ENCODE measurements at places on chromosomes 11 and 22.

DNA sequence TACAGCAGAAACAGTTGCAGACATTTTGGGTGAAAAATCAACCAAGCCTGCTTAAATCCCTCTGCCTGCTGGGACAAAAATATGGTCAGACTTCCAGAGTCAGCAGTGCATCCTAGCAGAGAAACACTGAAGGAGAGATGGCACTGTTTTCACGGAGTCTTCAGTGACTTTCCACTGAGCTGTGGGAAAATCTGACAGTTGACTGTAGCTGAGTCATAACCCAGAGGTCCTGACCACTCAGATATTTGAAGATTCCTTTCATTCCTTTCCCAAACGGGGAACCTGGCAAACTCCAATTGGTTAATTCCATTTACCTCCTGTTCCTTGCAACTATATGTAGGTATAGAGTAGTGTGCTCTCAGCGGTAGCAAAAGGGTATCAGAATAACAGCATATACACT, 20.9 kb upstream of the UPB1 start:
- no peak for DNase-seq

GRCh38 chr11:102981324-102981910, 25.9 kb upstream of the MMP13 start:
- DNase-seq, result no peak

GRCh38 chr11:83054904-83055380, 16.8 kb downstream of the RAB30 start:
- no peak for DNase-seq

DNA sequence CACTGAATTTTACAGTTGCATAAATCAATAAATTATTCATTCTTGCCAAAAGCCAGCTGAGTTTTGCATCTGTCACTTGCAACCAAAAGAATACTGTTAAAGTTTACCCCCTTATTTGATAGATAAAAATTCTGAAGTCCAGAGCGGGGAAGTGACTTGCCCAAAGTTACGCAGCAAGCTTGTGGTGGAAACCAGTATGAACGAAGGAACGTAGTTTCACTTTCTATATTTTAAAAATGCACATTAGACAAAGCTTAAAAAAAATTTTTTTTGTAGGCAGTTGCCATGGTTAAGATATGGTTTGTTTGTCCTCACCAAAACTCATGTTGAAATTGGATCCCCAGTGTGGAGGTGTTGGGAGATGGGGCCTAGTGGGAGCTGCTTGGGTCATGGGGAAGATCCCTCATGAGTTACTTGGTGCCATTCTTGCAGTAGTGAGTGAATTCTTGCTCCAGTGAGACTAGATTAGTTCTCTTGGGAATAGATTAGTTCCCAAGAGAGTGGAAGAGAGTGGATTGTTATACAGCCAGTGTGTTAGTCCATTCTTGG, 46.3 kb upstream of the SEZ6L start:
- DNase-seq, result no peak

DNA sequence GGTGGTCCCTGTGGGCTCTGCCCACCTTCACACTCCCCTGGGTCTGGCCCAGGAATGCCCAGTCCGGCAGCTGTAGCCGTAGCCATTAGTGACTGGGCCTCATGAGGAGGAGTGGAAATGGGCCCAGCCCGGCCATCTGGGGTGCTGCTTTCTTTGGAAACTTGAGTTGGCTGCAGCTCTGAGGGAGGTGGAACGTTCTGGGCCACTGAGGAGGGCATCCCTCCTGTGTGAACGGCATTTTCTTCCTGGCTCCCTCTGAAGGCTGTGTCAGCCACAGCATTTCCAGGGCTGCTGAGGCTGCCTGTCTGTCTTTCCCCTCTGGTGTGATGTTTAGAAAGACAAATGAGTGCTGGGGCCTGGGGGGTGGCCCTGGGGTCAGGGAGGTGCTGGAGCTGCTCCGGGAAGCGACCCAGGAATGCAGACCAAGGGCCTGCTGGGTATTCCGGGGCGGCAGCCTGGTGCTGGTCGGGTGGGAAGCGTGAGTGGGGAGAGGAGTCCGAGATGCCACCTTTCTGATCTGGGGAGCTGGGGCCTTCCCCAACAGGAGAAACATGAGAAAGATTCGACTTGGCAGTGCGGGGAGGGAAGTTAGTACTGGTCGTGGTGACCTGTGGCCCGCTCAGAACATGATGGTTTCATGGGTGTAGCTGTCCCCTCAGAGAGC, 27.1 kb downstream of the PTDSS2 start:
- DNase-seq, result peak; percentile 31

- peak; percentile 71 for DNase-seq
These were observed 1.0 kb downstream of the ZBTB16 start for GRCh38 chr11:114060392-114061047.

GRCh38 chr22:31212783-31213629, 908 bp downstream of the LIMK2 start:
- DNase-seq, result no peak

DNA sequence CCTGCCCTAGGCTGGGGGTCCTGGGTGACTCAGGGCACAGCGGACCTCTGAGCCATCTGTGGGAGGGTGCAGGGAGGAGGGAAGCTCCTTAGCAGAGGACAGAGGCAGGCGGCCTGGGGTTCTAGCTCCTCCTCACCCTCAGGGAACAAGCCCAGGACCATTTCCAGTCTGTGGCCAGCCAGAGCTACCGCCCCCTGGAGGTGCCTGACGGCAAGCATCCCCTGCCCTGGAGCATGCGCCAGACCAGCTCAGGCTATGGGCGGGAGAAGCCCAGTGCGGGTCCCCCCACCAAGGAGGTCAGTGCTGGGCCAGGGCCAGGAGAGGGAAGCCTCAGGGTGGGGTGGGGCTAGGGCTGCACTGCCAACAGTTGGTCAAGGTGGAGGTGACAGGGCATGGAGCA, 26.0 kb upstream of the LRRC10B start:
- no peak for DNase-seq

DNA sequence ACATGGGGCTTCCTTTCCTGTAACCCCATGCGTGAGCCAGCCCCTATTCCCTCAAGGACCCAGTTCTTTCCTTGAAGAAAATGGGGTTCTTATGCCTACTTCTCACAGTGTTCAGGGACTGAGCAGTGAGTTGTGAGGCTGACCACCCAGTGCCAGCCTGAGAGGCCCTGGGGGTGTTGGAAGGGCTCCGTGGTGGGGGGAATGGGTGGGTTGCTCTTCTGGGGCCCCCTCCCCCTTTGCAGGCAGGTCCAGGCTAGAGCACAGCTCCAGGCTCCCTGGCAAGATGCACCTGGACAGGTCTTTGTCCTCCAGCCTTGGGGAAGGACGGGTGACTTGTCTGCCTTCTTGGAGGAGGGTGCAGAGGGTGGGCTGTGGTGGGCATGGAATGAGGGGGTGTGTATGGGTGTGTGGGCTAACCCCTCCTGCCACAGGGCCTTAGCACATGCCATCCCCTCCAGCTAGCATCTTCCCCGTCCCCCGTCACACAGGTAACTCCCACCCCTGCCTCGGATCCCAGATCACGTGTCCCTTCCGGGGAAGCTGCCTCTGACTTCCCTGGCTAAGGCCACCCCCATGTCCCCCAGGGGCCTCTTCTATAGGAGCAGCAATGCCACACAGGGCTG, 64.6 kb downstream of the MYEOV start:
- no peak for DNase-seq

GRCh38 chr11:128437136-128437535, 150.2 kb downstream of the ETS1 start:
- no peak for DNase-seq

GRCh38 chr11:59667812-59668187, 1.0 kb downstream of the PATL1 start:
- DNase-seq, result no peak

GRCh38 chr11:94558468-94558867, 8.7 kb upstream of the PIWIL4 start:
- DNase-seq, result no peak

DNA sequence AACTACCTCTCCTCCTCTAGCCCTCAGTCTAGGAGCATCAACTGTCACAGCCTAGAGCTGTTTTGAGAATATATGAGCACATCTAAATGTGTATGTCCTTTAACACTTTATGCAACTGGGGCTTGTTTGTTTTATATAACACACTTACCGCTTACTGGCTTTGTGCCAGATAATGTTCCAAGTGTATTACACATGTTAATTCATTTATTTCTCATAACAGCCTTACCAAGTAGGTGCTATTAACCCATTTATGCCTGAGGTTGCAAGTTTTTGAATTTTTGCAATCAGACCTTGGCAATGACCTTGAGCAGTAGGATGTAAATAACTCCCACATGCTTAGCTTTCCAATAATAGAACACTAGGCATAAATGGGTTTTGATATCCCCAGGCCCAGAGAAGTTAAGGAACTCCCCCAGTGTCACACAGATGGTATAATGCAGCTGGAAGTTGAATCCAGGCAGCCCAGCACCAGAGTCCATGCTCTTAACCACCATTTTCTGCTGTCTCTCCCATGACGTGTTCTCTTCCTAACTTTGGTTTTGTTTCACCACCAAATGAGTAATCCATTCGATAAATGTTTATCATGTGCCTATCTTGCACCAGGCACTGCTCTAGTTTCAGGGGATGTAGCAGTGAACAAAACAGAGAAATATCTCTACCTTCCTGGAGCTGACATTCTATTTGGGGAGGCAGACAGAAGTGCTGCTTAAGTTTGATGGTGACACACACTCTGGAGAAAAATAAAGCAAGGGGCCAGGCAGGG, 23.1 kb downstream of the PRDM11 start:
- peak; percentile 3 for DNase-seq

GRCh38 chr11:8196749-8197148, 27.9 kb upstream of the RIC3 start:
- no peak for DNase-seq

GRCh38 chr11:18000760-18001159, 12.1 kb downstream of the SERGEF start:
- no peak for DNase-seq

- no peak for DNase-seq
These were observed 3.0 kb downstream of the ATL3 start for GRCh38 chr11:63667995-63668795.

DNA sequence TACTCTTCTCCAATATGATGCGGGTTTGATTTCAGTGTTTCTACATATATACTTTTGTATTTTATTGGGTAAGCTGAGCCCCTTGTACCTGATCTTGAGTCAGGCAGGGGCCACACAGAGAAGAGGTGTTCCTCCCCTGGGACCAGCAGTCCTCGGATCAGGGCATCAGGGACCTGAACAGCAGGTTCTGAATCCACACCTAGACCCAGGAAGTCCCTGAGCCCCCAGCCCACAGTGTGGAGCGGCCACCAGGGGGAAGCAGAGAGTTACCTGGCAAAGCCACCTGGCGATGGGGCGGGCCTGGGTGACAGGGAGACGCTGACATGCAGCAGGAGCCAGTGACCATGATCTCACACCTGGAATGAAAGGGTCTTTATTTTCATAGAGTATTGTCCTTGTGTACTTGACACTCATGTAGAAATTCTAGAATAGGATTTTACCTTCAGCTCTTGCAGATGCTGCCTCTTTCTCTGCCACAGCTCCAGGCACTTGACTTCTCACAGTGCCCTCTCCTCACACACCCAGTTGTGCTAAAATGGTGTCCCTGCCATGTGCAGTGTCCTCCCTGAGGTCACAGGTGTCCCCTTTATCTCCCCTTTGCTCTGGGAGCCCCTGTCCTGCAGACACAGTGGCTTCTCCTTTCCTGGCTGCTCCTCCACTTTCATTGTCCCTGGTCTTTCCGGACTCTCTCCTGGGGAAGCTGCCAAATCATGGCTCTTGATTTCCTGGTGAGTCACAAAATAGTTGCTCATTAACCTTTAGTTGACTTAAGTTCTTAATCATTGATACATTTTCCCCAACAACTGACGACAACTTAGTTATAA, 48.5 kb downstream of the GGTLC2 start:
- DNase-seq, result peak; percentile 34

DNA sequence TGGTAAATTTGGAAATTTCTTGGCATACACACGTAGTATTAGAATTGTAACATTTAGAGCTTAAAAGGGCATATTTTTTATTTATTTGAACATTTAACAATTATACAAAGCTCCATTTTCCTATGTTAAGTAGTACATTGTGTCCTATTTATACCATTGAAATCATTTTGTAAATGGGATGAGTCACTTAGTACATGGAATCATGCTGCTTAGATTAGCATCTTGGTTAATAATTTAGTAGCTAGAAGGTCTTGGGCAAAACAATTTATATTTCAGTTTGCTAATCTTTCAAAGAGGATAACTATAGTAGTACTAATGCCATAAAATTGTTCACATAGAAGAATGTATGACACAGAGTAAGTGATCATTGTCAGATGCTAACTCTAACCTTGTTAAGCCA, 450.1 kb upstream of the LUZP2 start:
- no peak for DNase-seq

DNA sequence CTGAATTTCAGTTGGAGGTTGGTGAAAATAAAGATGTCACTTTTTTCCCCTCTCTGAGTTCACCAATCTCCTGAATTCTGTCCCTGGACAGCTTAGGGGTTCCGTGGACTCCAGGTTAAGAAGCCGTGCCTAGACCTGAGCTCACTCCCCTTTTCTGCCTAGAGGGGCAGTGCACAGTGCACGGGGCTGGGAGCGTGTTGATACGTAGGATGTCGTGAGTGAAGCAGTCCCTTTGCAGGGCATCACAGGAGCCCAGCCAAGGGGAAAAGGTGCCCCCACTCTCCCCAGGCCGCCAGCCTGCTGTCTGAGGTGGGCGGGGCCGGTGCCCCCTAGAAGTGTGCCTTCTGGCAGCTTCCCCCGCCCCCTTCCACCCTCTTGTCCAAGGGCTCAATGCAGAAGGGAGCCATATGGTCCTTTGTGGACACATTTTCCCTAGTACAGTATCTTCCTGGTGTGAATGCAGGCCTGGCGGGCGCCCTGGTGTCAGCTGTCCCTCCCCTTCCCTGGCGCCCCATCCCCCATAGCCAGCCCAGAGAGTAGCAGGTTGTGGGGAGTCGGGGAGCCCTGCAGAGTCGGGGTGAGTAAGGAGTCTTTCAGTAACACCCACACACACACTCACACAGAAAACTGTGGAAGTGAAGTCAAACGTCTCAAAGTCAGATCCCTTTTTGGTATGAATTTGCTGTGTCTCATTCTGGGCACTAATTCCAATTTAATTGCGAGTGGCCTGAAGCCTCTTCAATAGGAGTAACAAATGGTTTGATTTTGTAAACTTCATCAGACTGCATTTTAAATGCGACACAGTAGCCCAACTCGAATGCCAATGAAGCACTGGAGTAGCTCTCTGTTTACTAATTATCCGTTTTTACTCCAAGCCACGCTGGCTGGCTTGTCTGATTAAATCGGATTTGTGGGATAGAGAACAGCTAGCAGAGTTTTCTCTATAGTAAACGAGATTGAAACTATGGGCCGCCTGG, 67.5 kb upstream of the NNMT start:
- DNase-seq, result no peak

DNA sequence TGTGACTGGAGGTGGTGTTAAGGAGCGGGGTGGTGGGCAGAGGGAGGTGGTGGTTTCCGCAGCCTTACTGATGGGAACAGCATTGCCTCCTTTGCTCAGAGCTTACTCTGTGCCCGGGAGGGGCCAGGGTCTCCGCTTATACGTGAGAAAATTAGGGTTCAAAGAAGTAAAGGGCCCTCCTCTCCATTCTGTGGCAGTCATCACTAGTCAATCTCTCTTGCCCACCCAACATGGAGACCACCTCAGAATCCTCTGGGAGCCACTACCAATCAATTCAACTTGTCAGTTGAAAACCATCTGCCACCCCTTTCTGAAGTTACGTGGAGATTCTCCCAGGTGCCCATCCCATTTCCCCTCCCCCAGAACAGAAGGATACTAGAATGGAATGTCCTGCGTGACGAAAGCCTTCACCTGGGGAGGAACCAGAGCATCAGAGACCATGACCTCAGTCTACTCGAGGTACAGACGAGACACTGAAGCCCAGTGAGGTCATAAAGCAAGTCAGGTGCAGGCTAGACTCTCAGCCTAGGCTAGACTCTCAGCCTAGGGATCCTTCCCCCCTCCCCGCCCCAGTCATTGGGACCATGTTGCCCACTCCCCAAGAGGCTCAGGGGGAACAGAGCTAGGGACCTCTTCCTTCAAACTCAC, 2.0 kb downstream of the SELENOM start:
- no peak for DNase-seq

GRCh38 chr11:69330330-69330729, 36.4 kb downstream of the MYEOV start:
- no peak for DNase-seq

Measured in right forelimb (tissue), 1 donor.